Cardiac muscle cell (in vitro differentiated cells and primary cell): ENCODE measurements at places on chromosomes 13 and 19. TPM values are rescaled to one million over a fixed set of nuclear protein-coding genes. Genes with fewer than 3 reads are reported as not detected.

Gene CFAP97D2
- polyA plus RNA-seq, result 0.19 TPM in 1 of 2 replicates, not detected in the other

DNA sequence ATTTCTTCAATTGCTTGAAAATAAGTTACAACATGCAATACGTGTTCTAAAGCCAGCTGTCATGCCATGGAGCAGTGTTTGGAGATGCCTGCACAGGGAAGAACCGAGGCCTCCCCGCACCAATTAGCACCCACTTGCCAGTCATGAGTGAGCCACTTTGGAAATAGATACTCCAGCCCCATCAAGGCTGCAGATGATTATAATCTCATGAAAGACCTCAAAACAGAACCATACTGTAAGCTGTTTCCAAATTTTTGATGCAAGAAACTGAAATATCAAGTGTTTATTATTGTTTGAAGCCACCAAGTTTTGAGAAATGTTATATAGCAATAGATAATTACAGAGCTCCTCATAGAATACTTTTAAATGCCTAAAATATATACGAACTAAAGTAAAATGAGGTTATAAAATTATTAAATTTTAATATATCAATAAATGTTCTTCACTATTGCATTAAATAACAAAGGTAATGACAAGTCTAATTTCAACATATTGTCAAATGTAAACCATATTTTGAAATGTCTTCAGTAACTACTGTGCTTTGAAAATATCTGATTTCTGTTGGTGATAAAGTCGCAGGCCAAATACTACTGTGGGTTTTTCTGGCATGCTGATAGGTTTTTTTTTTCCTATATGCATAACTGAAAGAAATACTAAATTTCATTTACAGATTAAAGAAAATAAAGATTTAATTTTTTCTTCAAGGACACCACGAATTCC is 43.0 kb downstream of the DIAPH3 start:
- H3K27ac ChIP-seq, result no peak overlapping the region
- no peaks in the 10 kb centered on the region for H3K36me3 ChIP-seq
- peaks cover 6% of the 10 kb centered on the region for H3K4me1 ChIP-seq
- H3K4me3 ChIP-seq, result no peak overlapping the region

DNA sequence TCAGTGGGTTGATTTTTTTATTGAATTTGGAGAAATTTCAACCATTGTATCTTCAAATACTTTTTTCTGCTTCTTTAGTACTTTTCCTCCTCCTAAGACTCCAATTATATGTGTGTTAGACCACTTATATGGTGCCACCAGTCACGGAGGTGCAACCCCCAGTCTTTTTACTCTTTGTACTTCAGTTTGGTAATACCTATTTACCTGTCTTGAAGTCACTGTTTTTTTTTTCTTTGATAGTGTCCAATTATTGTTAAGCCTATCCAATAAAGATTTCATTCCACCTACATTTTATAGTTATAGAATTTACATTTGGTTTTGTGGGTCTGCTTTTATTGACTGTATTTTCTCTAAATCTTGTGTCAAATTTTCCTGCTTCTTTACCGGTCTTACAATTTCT is 14.9 kb downstream of the ZNF283 start:
- DNase-seq, result no peak
- no peaks in the 10 kb centered on the region for H3K4me1 ChIP-seq
- peaks cover 37% of the 10 kb centered on the region for H3K36me3 ChIP-seq
- H3K27ac ChIP-seq, result no peak overlapping the region
- no peak overlapping the region for H3K4me3 ChIP-seq

GRCh38 chr13:42328672-42329071 is 56.7 kb downstream of the AKAP11 start:
- peaks cover 8% of the 10 kb centered on the region for H3K4me1 ChIP-seq
- H3K4me3 ChIP-seq, result no peak overlapping the region
- H3K27ac ChIP-seq, result no peak overlapping the region
- no peaks in the 10 kb centered on the region for H3K27me3 ChIP-seq
- no peaks in the 10 kb centered on the region for H3K36me3 ChIP-seq

Gene TEX29
- not detected in 2 replicates for polyA plus RNA-seq

DNA sequence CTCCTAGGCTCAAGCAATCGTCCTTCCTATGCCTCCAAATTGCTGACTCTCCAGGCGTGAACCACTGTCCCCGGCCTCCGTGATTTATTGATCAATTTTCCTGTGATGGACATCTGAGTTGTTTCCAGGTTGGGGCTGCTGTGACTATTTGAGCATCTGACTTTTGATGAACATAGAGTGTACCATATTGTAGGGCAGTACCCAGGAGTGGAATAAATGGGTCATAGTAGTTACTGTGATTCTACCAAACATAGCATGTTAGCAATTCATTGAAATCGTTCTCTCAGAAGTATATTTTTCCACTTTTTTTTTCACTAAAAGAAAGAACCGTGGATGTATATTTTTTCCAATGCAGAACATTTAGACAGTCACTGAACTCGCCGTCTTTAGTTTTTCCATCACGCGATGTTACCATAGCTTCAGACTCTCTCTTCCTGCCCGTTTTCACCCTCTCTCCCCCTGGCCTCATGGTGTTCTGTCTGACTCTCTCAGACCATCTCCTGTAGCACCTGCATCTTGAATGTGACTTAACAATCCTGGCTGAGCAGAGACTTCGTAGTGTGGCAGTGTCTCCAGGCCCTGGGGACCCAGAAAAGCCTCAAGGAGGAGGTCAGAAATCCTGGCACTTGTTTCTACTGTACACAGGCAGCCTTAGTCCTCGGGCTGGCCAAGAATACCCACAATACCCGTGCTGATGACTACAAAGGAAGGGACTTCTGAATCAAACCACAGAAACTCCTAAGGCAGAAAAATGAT is 3.2 kb upstream of the RASGRP4 start:
- H3K27me3 ChIP-seq, result no peaks in the 10 kb centered on the region
- peaks cover 5% of the 10 kb centered on the region for H3K4me1 ChIP-seq
- H3K27ac ChIP-seq, result no peak overlapping the region
- H3K4me3 ChIP-seq, result no peak overlapping the region

- H3K4me1 ChIP-seq, result peaks cover 4% of the 10 kb centered on the region
- no peak for DNase-seq
- H3K36me3 ChIP-seq, result no peaks in the 10 kb centered on the region
- H3K27ac ChIP-seq, result no peak overlapping the region
- no peak overlapping the region for H3K4me3 ChIP-seq
These were observed 1516.7 kb upstream of the PCDH20 start for GRCh38 chr13:62932256-62932883.

DNA sequence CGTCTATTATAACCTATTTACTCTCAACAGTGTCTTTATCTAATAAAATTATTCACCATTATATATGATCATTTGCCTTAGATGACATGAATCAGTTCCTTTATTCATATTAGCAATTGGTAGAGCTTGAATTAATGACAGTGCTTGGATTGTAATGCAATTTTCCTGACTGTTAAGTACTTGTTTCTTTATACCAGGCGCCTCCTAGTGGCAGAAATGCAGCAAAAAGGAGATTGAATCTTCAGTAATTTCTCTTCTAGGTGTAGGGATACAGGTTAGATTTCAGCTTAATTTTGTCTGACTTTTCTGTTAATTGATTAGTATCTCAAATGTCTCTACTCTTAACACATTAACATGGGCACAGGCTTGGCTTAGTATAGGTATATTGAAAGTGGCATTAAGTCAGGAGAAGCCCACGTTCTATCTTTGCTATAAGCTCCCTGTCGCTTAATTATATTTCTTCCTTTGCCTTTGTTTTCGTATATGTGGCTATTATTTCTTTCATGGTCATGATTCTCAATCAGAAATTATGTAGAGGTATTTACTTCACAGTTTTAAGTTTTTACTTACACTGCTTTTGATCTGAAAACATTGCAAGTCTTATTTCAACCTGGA is 9.1 kb upstream of the LHFPL6 start:
- no peaks in the 10 kb centered on the region for H3K36me3 ChIP-seq
- no peaks in the 10 kb centered on the region for H3K4me1 ChIP-seq
- DNase-seq, result peak; percentile 84
- H3K4me3 ChIP-seq, result no peak overlapping the region

- no peaks in the 10 kb centered on the region for H3K36me3 ChIP-seq
- no peaks in the 10 kb centered on the region for H3K4me1 ChIP-seq
- DNase-seq, result peak; percentile 42
- H3K4me3 ChIP-seq, result no peak overlapping the region
- no peak overlapping the region for H3K27ac ChIP-seq
These were observed 104.5 kb downstream of the UGGT2 start for GRCh38 chr13:95948656-95949055.

Gene TMEM59L
- polyA plus RNA-seq, result 2.0 and 2.4 TPM in 2 replicates

GRCh38 chr19:10884274-10884673 is 12.9 kb downstream of the CARM1 start:
- H3K27me3 ChIP-seq, result no peaks in the 10 kb centered on the region
- H3K4me3 ChIP-seq, result no peak overlapping the region
- DNase-seq, result peak; percentile 46

GRCh38 chr19:55661826-55662225 is 7.0 kb downstream of the U2AF2 start:
- H3K36me3 ChIP-seq, result peaks cover 39% of the 10 kb centered on the region
- H3K4me1 ChIP-seq, result peaks cover 3% of the 10 kb centered on the region
- no peak overlapping the region for H3K27ac ChIP-seq
- DNase-seq, result no peak

Gene ERICH6B
- 0.98 and 1.5 TPM in 2 replicates for polyA plus RNA-seq

DNA sequence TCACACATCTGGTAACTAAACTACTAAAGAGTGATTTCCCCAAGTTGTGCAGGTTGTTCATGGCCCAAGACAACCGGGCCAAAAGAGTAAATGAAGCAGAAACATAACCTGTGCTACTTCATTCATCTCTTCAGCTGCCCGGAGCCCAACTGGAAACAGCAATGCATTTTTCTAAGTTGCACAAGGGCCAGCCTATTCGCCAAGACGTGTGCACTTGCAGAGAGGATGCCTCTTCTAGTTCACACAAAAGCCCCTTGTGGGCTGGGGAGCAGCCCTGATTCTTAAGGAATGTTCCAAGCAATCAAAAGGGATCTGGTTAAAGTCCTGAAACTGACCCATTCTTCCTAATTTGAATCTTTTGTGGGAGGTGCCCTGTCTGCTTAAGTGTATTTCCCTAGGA is 275.8 kb downstream of the SHISA2 start:
- H3K4me1 ChIP-seq, result peaks cover 46% of the 10 kb centered on the region
- DNase-seq, result no peak
- no peak overlapping the region for H3K4me3 ChIP-seq
- peak overlapping the region; percentile 72 for H3K27ac ChIP-seq

DNA sequence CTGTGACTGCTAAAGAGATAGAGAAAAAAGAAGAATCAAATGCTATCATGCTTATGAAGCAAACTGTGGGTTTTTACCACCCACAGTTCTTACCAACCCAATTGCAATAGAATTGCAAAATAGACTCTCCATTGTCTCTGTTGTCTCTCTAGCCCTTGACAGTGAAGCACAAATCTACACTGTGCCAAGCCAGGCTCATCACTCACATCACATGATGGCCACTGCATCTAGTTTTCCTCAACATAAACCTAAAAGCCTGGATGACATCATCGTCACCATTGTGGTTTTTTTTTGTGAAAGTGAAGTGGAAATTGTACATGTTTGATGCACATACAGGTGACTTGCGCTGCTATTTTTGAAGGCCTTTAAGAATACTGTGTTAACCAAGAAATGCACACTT is 56.1 kb downstream of the KL start:
- no peak for DNase-seq
- H3K27ac ChIP-seq, result no peak overlapping the region
- H3K4me1 ChIP-seq, result peaks cover 3% of the 10 kb centered on the region
- no peaks in the 10 kb centered on the region for H3K27me3 ChIP-seq
- no peak overlapping the region for H3K4me3 ChIP-seq
- H3K36me3 ChIP-seq, result no peaks in the 10 kb centered on the region

Gene IL4I1
- polyA plus RNA-seq, result 0.40 TPM in 1 of 2 replicates, not detected in the other

Gene RFPL4A
- not detected in 2 replicates for polyA plus RNA-seq

DNA sequence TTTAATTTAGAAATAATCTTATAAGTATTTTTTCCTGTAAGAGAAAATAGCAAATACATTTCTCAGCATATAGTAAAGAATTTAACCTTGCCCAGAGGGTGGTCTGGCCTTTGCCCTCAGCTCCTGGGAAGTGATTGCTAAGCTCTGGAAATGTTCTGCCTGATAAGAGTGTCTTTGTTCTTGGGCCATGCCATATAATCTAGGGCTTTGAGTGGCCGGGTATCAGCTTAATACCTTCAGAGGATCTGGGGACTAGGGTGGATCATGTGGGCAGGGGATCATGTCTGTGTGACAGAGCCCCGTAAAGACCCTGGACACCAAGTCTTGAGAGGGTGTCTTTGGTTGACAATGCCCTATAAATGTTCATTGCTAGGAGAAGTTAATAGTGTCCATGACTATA is 1032.4 kb upstream of the MIR17HG start:
- H3K27me3 ChIP-seq, result no peaks in the 10 kb centered on the region
- peak overlapping the region; percentile 2 for H3K27ac ChIP-seq
- DNase-seq, result peak; percentile 26
- H3K4me3 ChIP-seq, result no peak overlapping the region

GRCh38 chr13:65601855-65602254 is 1628.3 kb downstream of the PCDH9 start:
- no peak for DNase-seq
- H3K27me3 ChIP-seq, result no peaks in the 10 kb centered on the region
- peaks cover 12% of the 10 kb centered on the region for H3K4me1 ChIP-seq
- no peaks in the 10 kb centered on the region for H3K36me3 ChIP-seq

GRCh38 chr13:103299079-103299478 is 232.9 kb upstream of the SLC10A2 start:
- no peaks in the 10 kb centered on the region for H3K27me3 ChIP-seq
- no peaks in the 10 kb centered on the region for H3K36me3 ChIP-seq
- no peaks in the 10 kb centered on the region for H3K4me1 ChIP-seq
- H3K27ac ChIP-seq, result no peak overlapping the region
- no peak for DNase-seq
- H3K4me3 ChIP-seq, result no peak overlapping the region

- DNase-seq, result peak; percentile 96
- no peaks in the 10 kb centered on the region for H3K27me3 ChIP-seq
- H3K4me3 ChIP-seq, result peak within 1 kb of the TSS; percentile 97
- peak within 1 kb of the TSS; percentile 42 for H3K27ac ChIP-seq
- H3K36me3 ChIP-seq, result no peaks in the 10 kb centered on the region
These were observed at the start of gene LRCH1 for GRCh38 chr13:46552889-46553520. Gene LRCH1, plus strand, starts transcription at chr13:46553170. Its CDS starts 227 bp downstream, at chr13:46553397.

Gene ZNF665
- polyA plus RNA-seq, result 1.0 and 4.1 TPM in 2 replicates

DNA sequence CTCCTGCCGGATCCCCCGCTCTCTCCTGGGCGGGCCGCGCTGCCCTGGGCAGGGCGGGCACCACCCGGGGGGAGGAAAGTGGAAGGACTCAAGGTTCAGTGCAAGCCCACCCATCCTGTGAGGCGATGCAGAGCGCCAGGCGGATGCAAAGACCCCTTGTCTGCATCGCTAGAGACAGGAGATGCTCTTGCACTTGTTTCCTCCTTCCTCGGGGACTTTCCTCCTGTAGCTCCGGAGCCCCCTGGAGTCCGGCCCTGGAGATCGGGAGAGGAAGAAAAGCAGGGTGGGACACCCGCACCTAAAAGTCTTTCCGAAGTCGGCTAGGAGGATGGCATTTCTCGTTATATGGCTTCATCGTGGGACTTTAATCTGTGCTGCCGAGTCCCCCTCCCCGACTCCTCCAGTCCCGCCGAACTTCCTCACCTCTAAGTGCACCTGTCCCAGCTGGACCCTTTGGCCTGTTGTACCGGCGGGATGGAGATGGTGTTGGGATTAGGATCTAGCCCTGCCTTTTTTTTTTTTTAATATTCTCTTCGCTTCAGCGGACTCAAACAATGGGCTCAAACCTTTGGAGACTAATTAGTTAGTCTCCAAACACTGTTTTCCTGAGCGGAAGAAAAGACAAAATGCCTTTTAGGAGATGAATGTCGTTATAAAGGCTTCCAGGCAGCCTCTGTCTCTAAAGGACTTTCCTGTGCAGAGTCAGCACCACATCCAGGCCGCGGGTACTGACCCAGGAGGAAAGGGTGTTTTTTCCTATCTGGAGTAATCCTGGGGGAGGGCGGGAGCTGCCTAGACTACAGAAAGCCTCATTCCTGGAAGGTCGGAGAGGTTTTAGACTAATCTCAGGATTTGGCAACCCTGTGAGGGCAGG is 725 bp downstream of the FAM124A start:
- H3K36me3 ChIP-seq, result no peaks in the 10 kb centered on the region
- peak overlapping the region; percentile 76 for H3K4me3 ChIP-seq
- H3K27me3 ChIP-seq, result peaks cover 46% of the 10 kb centered on the region
- H3K27ac ChIP-seq, result no peak overlapping the region
